GM13977 (cell line): ENCODE measurements at places on chromosomes 1 and 21.

- no peak for DNase-seq
Observed at GRCh38 chr1:61983236-61983635, 211.4 kb upstream of the L1TD1 start.

GRCh38 chr21:21366277-21366676, 368.1 kb downstream of the NCAM2 start:
- DNase-seq, result no peak

- DNase-seq, result no peak
Observed at GRCh38 chr1:155794605-155795245, 62.3 kb downstream of the GON4L start.

- DNase-seq, result no peak
Observed at GRCh38 chr1:245870698-245871097, 636.4 kb downstream of the SMYD3 start.

DNA sequence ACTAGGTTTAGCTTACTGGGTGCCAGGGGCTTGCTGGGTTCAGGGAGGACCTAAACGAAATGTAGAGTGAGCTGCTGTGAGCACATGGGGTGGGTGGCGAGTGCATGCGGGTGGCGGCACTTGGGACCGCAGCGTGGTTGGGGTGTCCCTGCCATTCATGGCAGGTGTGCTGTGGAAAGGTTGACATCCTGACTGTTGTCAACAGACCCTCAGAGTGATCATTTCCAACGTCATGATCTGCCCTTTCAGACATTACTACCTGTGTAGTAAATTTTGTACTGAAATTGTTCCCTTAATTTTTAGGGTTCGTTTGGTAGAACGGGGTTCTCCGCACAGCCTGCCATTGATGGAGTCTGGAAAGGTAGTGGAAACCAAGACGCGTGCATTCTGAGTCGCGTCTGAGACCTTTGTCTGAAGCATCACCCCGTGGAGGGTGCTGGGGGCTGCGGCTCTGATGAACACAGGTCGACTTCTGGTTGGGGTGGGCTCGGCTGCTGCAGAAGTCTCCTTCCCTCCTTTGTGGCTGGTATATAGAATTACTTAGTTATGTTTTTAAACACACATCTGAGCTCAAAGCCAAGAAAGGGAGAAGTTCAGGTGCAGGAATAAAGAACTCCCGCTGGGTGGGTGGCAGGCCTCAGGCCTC, 43.3 kb downstream of the S100B start:
- no peak for DNase-seq

DNA sequence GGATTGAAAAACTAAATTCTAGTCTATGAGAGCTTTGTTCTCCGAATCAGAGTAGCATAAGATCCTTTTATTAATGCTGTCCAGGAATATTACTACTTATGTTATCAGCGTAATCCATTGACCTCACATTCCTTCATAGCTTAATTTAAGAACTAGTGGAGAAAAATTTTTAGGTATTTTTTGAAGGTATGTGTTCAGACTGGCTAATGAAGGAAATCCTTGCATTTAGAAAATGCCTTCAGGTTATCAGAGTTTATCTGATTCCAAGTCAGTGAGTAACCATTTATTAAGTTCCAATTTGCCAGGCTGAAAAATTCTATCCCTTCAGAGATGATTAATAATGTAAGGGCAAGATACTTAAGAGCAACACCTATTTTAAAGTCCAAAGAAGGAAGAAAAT, 338.2 kb upstream of the B3GALT2 start:
- no peak for DNase-seq

DNA sequence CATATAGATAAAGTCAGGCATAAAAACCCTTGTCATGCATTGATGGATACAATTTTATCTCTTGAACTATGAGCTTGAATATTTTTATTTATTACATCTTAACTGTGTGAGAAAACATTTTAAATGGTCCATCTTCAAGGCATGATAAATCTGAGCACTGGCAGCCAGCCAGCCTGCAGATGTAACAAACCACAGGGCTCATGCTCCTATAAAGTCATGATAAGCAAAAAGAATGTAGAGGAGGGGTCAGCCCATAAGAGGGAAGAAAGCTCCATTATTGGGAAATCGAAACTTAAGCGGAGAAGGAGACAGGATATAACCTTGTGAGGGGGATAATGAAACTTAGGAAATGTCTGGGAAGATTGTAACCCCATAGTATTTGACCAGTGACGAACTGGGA, 839.0 kb downstream of the LRRIQ3 start:
- DNase-seq, result no peak

- no peak for DNase-seq
Observed at GRCh38 chr1:22256213-22256512, 113.3 kb upstream of the WNT4 start.

GRCh38 chr21:18954441-18954844, 550.9 kb upstream of the TMPRSS15 start:
- DNase-seq, result no peak

DNA sequence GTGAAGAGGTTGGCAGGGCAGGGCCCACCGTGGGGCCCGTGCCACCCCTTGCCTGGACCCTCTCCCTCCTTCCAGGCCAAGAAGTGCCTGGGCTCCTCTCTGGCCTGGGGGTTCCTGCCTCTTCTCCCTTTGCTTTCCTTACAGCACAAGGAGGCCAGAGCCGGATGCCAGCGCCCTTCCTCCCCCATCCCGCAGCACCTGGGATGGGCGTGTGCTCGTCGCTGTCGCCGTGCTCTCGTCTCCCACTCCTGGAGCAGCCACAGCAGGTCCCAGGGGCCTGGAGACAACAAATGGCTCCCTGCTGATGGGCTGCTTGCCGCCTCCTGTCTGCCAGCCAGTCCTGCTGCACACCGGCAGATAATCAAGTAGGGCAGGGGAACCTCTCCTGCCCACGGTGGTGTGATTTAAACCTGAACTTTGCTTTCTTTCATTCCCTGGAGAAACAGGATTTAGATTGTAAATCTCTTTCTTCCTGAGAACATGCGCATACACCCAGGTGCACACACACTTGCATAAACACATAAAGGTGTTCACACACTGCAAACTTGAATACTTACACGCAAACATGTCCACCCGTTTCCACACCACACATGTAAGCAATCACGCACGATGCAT, 50.8 kb upstream of the POU3F1 start:
- no peak for DNase-seq

GRCh38 chr1:175343945-175344344, 151.4 kb upstream of the KIAA0040 start:
- DNase-seq, result no peak

DNA sequence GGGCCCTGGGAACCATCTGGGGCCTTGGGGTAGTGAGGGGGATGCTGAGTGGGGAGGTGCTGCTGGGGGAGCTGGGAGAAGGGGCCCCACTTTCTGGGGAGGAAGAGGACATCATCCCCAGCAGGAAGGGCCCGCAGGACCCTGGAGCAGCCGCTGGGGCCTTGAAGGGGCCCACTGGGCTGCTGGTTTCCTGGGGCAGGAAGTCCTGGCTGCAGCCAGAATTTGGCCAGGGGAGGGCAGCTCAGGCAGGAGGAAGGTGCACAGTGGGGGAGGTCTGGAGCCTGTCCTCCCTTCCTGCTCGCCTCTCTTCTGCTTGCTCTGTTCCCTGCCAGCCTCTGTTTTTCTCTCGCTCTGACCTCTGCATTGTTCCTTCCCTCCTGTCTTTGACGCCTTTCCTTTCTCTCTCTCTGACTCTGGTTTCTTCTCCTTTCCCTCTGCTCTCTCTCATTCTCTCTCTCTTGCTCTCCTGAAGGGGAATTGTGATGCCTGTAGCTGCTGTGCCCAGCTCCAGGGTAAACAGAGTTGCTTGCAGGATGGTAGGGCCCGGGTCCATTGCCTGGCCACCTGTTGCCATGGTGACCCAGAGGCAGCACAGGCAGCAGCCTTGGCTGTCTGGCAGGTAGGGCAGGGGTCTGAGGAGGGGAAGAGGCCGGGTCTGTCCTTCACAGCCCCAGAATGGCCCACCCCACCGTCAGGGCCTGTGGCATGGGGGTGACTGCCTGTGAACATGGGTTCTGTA, 23.9 kb downstream of the ACOT11 start:
- no peak for DNase-seq

GRCh38 chr21:35586305-35586704, 474.0 kb downstream of the SETD4 start:
- DNase-seq, result no peak

DNA sequence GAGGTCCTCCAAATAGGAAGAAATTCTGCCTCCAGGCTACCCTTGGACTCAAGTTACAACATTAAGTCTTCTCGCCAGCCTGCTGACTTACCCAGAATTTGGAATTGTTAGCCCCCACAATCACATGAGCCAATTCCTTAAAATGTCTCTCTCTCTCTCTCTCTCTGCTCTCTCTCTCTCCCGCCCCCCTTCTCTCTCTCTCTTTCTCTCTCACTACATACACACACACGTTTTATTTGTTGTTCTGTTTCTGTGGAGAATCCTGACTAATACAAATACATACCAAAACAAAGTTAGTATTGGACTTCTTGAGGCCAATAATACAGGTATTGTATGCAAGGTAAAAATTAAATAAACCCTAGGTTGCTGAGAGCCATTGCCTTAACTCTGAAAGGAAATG, 72.1 kb downstream of the TNFSF18 start:
- DNase-seq, result no peak

DNA sequence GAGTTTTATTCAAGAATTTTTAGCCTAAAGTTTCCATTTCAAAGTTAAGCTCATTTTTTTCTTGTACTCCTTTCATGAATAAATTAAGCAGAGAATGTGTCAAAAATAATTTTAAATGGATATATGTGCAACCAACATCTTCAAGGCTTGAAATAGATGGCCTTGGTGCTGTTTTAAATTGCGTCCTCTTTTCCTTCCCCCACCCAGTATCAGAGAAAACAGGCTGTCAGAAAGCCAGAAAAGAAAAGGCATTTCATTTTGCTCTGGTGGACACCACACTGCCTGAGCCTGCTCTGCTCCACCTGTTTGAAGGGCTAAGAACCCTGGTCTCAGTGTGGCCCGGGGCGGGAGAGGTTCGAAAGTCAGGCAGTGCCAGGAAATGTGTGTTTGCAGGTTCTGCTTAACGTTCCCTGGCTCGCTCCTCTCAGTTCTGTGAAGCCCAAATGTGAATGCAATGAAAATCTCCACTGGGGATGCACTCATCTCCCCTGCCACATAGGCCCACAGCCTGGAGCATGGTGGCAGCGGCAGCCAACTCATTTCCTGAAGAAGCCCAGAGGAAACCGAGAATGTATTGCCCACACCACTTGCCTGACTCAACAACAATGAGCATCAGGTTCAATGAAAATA, 134.4 kb downstream of the SDCCAG8 start:
- no peak for DNase-seq

DNA sequence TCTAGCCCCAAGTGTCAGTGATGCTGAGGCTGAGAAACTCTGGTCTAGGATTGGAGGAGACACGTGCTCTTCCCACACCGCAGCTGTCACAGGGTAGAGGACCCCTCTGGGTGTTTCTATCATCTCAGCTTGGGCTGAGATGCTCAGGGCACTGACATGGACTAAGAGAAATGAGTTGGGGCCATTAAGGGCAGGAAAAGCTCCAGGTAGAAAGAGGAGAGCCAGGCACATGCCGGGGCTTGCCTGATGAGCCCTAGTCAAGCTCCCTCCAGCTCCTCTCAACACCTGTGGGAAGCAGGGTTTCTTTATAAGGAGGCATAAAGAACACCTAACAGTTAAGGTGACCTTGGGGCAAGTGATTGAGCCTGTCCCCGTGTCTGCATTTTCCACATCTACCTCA, 17.3 kb downstream of the ABCA4 start:
- DNase-seq, result no peak

DNA sequence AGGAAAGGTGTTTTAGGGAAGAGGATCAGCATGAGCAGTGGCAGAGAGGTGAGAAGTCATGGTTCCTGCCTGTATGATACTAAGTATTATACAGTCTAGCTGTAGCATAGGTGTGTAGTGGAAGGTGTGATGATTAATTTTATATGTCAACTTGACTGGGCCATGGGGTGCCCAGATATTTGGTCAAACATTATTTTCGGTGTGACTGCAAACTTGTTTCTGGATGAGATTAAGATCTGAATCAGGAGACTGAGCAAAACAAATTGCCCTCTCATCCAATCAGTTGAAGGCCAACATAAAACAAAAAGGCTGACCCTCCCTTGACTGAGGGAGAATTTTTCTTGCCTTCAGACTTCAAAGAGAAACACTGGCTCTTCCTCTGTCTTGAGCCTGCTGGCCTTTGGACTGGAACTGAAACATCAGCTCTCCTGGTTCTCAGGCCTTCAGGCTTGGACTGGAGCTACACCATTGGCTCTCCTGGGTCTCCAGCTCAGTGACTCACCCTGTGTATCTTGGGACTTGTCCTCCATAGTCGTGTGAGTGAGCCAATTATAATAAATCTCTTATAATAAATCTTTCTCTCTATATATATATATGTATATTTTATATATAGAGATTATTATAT, 6.8 kb upstream of the CDC42 start:
- DNase-seq, result no peak

DNA sequence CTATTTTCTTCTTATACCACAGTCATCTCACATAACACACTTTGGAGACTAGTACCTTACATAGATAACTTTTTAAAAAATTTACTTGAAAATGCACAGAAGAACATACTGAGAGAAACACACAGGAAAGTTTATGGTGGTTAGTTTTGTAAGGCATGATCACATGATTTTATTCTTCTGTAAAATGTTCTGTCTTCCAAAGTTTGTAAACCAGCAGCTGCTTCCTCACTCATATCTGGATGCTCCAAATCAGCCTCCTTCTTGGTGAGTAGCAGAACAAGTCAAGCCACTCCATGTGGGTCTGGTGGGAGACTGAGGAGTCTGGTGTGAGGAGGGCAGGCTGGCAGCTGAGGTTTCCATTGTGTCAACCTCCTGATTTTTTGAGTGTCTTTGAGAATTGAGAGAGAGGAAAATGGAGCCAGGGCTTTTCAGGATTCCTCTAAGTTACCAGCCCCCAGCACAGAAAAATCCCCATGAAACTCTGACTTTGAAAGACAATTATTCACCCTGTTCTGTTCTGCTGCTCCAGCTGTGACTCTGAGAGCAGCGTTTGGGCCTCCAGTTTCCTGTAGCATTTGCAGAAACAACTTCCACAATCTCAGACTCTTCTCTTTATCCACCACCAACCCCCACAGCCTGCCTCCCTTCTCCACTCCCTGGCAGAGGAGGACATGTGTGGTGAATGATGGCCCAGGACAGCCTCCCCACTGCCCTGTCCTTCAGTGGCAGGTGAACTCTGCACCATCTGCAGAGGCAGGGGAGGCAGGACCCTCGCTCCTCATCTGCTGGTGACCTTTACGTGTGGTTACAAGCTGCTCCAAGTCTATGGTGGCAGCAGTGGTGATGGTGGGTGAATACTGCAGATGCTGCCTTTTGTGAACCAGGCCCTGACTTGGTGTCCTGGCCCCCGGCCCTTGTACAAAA, 82.3 kb downstream of the FCRL5 start:
- no peak for DNase-seq

DNA sequence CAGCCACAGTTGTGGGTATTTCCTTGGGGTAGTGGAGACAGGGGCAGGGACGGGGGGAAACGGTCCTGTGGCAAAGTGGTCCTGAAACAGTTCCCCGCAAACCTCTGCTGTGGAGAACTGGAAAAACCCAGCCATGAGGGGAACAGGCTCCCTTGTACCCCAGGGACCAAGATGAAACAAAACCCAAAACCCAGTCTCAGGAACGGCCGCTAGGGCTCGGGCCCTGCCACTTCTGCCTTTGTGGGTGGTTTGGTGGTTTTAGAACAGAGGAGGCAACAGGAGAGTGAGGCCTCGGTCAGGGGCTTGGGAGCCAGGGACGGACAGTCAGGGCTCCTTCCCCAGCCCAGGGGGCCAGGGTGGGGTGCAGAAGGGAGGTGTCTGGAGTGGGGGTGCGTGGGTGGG, 24.8 kb upstream of the EDN2 start:
- peak; percentile 64 for DNase-seq
